ENCODE measurements at places on chromosomes 6 and 20. TPM values are rescaled to one million over a fixed set of nuclear protein-coding genes. Genes with fewer than 3 reads are reported as not detected.

RIPOR3 gene
- polyA plus RNA-seq, result 1.7 TPM

DPPA5 gene
- not detected for polyA plus RNA-seq

PSORS1C1 gene
- polyA plus RNA-seq, result 2.1 TPM

BPIFB6 gene
- not detected for polyA plus RNA-seq

CHRNA4 gene
- polyA plus RNA-seq, result not detected

ARHGAP40 gene
- polyA plus RNA-seq, result not detected

HSPA12B gene
- not detected for polyA plus RNA-seq

GGTLC1 gene
- not detected for polyA plus RNA-seq

TMEM217 gene
- 2.5 TPM for polyA plus RNA-seq

NEU1 gene
- 37.3 TPM for polyA plus RNA-seq

ANKRD66 gene
- polyA plus RNA-seq, result not detected

PRR18 gene
- not detected for polyA plus RNA-seq

DNA sequence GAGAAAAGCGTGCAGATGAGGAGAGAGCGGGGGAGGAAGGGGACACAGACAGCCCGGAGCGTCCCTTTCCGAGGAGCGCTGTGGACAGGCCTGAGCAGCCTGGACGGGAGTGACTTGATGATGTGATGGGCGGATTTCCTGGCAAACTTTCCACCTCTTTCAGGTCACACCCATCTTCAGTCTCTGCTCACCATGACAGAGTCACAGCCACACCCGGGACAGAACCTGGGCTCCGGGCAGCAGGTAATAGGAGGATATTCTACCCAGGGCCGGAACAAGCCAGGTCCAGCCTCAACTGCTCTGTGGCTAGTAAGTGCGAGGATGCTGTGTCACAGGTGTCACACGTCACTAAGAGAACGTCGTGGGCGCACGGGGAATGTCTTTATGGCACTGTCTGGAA, 84.3 kb downstream of the THBS2 start:
- DNase-seq, result no peak

GRCh38 chr20:53866794-53867740, 203.3 kb downstream of the BCAS1 start:
- no peak for DNase-seq

- DNase-seq, result no peak
Measured at GRCh38 chr6:125156496-125156895, 2.9 kb downstream of the TPD52L1 start.

DNA sequence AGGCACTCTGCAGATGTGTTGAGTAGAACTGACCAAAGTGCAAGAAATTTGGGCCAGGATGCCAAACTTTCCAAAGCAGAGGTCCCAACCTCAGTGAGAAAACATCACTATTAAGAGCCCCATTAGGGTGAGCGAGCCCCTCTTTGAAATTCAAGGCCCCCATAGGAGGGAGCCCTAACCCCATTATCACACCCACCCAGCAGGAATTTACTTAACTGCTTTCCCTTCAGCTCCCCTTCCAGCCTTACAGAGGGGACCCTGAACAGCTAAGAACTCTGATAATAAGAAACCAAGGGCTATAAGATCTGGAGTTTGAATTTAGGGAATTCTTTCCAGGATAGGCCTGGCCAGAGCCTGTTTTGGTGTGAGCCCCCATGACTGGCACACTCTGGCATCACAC, 130.6 kb downstream of the NFATC2 start:
- DNase-seq, result no peak

GRCh38 chr6:158621694-158622544, 22.6 kb downstream of the DYNLT1 start:
- DNase-seq, result no peak

- DNase-seq, result no peak
Measured at GRCh38 chr20:14724468-14724867, 387.1 kb upstream of the FLRT3 start.

GRCh38 chr6:142705054-142705453, 239.9 kb downstream of the HIVEP2 start:
- DNase-seq, result no peak

DNA sequence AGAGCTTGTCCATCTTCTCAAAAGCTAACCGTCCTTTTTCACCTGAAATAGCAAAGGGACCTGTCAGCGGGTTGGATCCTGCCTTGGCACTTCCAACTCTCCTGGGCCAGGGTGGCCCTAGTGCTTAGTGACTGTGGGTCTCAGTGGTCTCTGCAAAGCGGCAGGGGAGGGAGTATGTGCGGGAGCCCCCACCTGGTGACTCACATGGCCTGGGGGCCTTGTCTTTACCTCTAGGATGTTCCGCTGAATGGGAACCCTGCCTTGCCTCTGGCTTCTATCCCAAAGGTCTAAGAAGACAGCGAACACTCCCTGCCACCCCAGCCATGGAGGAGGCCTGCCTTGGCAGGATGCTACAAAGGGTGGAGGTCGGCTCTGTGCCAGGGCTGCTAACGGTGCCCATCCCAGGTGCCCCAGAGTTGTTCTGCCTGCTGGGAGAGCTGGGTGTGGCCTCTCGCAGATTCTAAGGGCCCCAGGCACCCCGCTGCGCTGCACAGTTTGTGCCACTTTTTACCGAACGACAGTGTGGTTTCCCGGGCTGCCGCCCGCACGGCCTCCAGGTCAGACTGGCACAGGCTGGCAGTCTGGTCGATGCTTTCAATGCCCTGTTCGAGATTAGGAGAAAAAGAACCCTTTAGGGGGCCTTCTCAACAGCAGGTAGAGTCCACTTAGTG, 77.2 kb downstream of the PTPN1 start:
- DNase-seq, result no peak

DNA sequence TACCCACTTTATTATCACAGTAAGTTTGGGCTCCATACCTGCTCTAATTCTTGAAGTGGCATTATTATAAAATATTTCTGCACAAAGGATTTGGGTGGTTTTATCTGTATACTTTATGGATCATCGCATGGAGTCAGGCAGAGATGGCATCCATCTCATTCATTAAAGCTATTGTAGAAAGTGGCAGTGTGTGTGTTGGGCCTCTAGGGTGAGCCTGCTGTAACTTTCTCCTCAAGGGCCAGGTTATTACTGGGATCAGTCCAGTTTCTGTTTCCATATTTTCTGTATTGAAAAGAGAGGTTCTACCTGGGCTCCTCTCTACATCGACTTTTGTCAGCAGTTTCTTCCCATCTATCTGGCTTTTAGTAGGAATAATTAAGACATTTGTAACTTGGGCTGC, 511.1 kb downstream of the MMUT start:
- DNase-seq, result no peak

GRCh38 chr6:42227173-42227850, 9.7 kb upstream of the MRPS10 start:
- no peak for DNase-seq

GRCh38 chr6:136920216-136920615, 1.9 kb upstream of the SLC35D3 start:
- DNase-seq, result no peak

DNA sequence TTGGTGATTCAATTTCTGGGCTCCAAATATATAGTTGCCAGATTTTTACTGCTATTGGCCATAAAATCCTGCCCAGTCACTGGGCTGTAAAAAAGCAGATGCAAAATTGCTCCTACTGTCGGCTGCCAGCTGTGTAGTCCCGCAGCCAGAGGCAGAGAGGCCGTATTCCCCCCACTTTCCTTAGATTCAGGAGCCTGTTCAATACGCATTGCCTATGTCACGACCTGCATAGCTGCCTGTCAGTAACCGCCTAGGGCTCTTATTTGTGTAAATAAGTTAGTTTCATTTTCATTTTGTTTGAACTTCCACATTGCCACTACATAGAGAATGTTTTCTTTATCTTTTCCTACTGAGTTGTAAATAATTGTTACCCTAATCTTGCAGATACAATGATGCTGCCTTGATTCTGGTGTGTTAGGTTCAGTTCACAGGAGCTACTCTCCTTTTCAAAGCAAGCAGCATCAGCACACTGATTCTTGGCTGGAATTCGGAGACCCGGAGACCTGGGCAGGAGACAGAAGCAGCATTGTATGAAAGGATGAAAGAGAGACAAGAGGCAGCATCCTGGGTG, 46.0 kb upstream of the UST start:
- DNase-seq, result peak; percentile 49

GRCh38 chr20:64130271-64130670, 22.9 kb upstream of the NPBWR2 start:
- DNase-seq, result no peak

GRCh38 chr6:38018755-38019165, 199.2 kb downstream of the ZFAND3 start:
- no peak for DNase-seq

GRCh38 chr6:153476243-153476642, 345.2 kb upstream of the RGS17 start:
- no peak for DNase-seq
